Fibroblast of the aortic adventitia (primary cell): ENCODE measurements at places on chromosomes 11 and 22.

DNA sequence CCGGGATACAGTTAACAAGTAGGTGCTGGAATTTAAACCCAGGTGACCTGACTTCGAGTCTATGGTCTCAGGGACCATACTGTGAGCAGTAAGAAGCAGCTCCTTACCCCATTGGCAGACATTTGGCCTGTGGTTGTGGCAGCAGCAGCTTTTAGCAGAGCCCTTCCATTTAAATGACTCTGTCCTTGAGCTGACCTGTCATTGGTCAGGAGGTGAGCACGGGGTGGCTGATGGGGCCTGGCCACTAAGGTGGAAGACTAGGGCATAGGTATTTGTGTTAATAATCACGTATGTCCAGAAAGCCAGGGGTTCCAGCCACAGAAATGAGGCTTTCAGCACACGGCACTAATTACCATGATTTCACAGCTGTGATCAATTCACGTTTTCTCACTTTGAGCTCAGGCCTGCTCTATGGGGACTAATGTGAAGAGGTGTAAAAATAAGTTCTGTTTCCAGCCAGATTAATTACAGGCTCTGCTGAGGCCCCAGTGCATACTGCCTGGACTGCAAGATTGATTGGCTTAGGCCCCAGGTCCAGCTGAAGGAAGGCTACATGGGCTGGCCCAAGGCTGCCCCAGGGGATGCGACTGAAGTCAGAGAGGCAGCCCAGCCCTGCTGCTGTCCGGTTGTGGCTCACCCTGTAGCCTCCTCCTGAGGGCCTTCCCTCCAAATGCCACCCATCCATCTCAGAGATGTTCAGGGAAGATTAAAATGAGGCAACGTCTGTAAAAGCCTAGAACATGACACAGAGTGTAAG is 76.0 kb downstream of the FDX1 start:
- no peak for DNase-seq

- no peak for DNase-seq
Observed at GRCh38 chr11:10022764-10023163, 271.3 kb downstream of the SBF2 start.

DNA sequence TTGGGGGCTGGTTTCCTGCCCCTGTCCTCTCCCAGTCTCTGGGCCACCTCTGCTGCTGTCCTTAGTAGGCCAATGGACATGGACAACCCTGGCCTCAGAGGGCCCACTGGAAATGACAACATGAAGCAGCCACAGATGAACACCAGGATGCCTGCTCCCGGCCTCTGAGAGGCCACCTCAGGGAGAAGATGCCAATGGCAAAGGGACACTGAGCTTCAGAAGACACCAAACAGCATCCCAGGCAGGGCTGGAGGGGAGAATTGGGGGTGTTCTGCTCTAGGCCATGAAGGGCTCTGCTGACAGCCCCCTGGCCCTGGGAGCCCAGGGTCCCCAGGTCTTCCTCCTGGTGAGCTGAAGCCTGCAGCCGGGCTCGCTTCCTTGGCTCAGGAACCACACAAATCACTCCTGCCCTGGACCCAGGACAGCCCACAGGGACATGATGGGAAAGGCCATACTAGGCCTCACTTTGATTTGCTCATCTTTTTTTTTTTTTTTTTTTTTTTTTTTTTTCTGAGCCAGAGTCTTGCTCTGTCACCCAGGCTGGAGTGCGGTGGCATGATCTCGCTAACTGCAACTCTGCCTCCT is 45.3 kb downstream of the TPBGL start:
- no peak for DNase-seq

- DNase-seq = peak; percentile 85
Observed at GRCh38 chr11:110908401-110909105, 196.3 kb upstream of the ARHGAP20 start.

GRCh38 chr11:61645179-61645868 is 34.9 kb upstream of the DAGLA start:
- DNase-seq = no peak

DNA sequence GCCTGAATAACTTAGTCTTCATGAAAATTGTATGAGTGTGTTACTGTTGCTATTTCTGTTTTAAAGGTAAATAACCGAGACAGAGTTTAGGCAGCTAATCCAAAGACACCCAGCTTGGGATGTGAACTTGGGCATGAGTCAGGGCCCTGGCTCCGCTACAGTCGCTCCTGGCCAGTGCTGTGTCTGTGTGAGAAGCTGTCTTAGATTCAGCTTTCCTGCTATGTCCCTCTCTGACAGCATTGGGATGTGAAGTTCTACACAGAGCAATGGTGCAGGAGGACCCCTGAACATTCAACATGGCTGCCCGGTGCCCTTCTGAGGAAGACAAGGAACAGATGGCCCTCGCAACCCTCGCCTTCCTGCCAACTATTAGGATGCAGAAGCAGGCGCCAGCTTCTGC is 49.4 kb downstream of the GALNT18 start:
- DNase-seq = no peak

GRCh38 chr22:36565686-36566085 is 36.7 kb upstream of the EIF3D start:
- no peak for DNase-seq

- no peak for DNase-seq
Observed at GRCh38 chr22:19603767-19604166, 79.6 kb upstream of the CLDN5 start.

GRCh38 chr11:9176550-9176949 is 85.2 kb upstream of the SCUBE2 start:
- DNase-seq = no peak

- no peak for DNase-seq
Observed at GRCh38 chr22:22943521-22944267, 56.1 kb downstream of the IGLL5 start.

- DNase-seq = peak; percentile 97
Observed at GRCh38 chr11:67118801-67119584, at the start of gene KDM2A. Gene KDM2A (plus strand): TSS chr11:67119263. CDS start chr11:67121317, 2,054 bp downstream.

DNA sequence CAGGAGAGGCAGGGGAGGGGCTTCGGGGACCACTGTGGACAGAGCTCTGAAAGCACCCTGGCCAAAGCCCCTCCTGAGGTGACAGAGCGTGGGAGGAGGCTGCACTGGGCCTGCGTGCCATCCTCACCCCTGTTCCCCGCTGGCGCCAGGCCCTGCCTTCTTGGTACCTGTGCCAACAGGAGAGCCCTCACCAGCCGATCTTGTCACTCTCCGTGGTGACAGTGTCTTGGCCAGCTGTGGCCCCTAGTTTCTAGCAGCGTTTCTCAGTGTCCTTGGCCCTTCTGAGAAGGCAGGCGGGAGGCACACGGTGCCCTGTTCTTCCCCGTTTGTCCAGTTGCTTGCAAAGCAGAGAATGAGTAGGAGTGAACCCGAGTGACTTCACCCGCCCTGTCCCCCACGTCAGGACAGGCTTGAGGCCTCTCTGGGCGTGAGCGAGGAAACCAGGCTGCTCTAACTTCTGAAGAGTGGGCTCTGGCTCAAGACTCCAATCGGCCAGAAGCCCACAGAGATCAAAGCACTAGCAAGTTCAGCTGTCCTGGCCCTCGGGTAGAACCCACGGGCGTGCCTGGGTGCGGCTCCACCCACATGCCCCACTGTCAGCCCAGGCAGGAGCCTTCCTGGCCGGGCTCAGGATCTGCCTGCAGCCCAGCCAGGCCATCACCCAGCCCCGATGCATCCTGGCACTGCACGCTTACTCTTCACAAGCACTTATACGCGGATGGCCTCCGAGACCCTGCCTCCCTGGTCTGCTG is 60.2 kb upstream of the EMID1 start:
- DNase-seq = no peak

- DNase-seq = peak; percentile 69
Observed at GRCh38 chr11:57279116-57279515, 42.1 kb upstream of the APLNR start.

- no peak for DNase-seq
Observed at GRCh38 chr11:34523053-34523452, 9.5 kb upstream of the ELF5 start.

DNA sequence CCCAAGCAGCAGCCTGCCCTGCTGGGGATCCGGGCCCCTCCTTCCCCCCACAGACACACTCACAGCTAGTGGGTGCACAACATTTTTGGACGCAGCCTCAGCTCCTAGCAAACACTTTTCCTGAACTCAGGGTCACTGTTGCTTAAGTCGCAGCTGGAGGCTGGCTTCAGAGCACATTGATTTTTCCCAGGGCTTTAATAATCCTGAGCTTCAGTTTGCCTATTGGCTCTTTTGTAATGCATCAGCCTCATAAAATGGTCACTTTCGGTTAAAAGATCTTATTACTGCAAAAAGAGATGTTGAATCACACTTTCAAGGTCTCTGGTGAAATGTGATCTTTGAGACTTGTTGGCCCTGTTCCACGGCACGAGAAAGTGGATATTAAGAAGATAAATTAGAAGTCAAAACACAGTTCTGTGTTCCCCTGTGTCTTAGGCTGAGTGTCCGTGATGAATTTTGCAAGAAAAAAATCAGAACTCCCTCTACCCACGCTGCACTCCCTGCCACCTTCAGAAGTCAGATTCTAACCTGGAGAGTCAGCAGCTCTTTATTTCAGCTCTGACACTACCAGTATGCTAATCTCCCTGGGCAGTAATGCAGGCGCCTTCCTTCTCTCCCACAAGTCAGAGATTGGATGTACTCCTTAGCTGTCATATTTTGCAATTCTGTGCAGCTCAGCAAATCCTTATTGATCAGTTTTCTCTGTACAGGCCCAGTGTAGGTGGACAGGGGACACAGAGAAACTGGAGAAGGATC is 158.2 kb upstream of the E2F8 start:
- peak; percentile 74 for DNase-seq

- DNase-seq = no peak
Observed at GRCh38 chr11:122030286-122030685, 85.7 kb downstream of the BLID start.

GRCh38 chr11:27532652-27533325 is 26.2 kb upstream of the LIN7C start:
- DNase-seq = no peak

- DNase-seq = peak; percentile 33
Observed at GRCh38 chr11:10540546-10540914, 457 bp downstream of the RNF141 start.

GRCh38 chr11:72358466-72359405 is 75.6 kb downstream of the CLPB start:
- DNase-seq = no peak

- DNase-seq = no peak
Observed at GRCh38 chr11:2807801-2808241, 77.8 kb downstream of the CDKN1C start.

GRCh38 chr11:96307776-96308140 is 35.2 kb downstream of the MAML2 start:
- peak; percentile 91 for DNase-seq

DNA sequence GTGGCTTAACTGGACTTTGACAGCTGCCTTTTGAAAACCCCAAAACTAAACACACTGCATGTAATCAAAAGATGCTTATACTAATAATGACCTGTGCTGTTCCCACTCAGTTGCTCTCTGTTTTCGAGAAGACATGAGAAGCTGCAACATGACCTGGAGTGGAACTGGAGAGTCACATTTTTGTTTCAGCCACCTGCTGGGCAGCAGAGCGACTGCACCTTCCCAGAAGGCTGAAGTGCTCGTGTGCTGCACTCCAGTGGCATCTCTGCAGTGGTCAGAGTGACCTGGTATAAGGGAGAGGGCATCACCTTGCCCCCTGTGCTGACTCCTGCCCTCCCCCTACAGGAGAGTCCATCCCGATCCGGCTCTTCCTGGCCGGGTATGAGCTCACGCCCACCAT is 8.6 kb downstream of the THYN1 start:
- no peak for DNase-seq

DNA sequence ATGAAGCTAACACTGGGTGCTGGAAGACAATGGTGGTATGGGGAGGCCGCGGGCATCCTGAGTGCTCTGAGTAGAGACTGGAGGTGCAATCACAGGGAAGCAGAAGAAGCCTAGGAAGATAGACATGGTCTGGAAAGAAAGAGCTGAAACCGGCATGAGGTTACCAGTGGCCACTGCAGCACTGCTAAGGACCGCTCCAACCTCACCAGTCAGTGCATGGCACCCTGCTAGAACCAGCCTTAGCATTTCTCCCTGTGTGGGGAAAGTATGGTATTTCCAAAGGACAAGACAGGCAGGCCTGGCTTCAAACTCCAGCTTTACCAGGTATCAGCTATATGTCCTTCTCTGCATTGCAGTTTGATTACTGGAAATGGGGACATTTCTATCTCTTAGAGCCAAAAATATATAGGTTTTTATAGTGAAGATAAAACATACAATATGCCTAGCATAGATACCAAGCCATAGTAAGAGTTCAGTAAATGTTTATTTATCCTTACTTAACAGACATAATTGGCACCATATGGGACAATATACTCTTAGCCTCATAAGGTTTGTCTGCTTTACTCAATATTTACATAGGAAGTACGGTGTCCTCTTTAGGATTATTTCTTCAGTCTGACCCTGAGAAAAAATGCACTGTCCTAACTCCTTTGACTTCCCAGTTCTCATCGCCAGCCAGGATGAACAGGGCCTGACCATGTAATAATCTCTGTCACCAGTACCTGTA is 231.1 kb downstream of the TENM4 start:
- DNase-seq = no peak

DNA sequence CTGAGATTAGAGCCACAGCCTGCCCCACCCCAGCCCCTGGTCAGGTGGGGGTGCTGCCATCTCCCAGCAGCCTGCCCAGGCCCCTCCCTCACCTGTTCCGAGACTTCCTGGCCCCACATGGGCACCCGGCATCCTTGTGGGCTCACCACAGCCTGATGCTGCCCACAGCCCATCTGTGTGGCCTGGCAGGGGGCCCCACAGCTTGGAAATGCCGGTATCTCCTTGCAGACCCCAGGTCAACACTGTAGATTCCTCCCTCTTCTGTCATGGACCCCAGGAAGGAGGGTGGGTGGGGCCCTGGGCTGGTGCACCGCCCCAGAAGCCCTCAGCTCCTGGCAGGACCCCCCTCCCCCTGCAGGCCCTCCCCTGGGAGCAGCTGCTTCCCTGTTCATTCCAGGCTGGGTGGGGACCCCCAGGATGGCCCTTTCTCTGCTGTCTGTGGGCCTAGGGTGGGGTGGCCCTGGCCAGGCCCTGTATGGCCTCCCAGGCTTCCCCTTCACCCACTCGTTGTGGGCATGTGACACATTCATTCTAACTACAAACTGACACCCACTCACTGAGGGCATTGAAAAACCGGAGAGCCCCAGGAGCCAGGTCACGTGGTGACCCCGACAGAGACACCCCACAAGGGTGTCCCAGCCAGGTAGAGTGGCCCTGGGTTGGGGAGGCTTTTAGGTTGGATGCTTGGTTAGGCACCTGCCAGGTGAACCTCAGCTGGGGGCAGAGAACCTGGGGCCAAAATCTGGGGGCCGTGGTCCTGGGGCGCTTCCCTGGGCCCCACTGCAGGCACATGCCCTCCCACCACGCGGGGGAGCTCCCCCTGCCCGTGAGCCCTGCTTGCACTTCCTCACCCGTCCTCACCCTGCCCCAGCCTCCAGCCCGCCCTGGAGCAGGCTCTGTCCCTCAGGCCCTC is 44.1 kb upstream of the CCDC188 start:
- DNase-seq = no peak
